WTC11 (cell line): ENCODE measurements at places on chromosomes 3 and 15. TPM values are rescaled to one million over a fixed set of nuclear protein-coding genes. Genes with fewer than 3 reads are reported as not detected.

DNA sequence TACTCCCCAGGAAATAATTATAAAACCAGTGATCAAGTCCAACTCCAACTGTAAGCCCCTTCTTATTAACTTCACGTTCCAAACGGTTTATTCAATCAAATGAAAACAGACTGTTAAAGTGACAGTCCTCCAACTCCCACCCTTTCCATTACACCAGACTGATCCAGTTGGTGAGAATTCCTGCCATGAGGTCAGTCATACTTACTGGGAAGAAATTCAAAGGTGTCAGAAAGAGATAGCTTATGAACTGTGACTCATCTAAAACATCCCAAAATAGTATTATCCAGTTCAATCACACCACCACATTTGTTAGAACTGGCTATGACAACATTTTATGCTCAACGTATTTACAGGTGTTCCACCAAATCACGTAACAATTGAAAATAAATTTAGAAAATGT is 19.5 kb downstream of the SMARCC1 start:
- no peak for DNase-seq
- H3K4me3 ChIP-seq, result no peak overlapping the region
- H3K27ac ChIP-seq, result peak overlapping the region; percentile 73
- no peaks in the 10 kb centered on the region for H3K27me3 ChIP-seq

- H3K27me3 ChIP-seq, result no peaks in the 10 kb centered on the region
- no peak for DNase-seq
- H3K36me3 ChIP-seq, result no peaks in the 10 kb centered on the region
Measured at GRCh38 chr3:188700501-188700900, 471.3 kb upstream of the TPRG1 start.

SLC15A2 gene
- 2.4 to 3.8 TPM (median 3.4 TPM) in 3 replicates for total RNA-seq

DNA sequence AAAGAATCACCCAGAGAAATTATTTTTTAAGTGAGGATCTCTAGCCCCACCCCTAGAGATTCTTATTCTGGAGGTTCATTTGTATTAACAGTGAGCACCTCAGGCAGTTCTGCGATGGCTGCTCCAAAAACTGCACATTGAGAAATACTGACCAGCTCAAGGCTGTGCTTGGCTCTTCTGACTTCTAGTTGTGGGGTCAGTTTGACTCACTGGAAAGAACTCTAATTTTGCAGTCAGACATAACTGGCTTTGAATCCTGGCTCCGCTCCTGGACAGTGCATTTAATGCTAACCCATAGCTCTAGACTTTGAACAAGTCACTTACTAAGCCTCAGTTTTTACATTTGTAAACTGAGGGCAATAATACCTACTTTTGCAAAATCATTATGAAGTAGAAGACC is 123.6 kb upstream of the SKOR1 start:
- no peaks in the 10 kb centered on the region; the same call in 1 of the 2 replicates for H3K27me3 ChIP-seq
- DNase-seq, result no peak
- no peak overlapping the region for H3K4me3 ChIP-seq
- H3K36me3 ChIP-seq, result peaks cover 10% of the 10 kb centered on the region

- peaks cover 30% of the 10 kb centered on the region for H3K4me1 ChIP-seq
- no peaks in the 10 kb centered on the region for H3K36me3 ChIP-seq
- peaks cover 8% of the 10 kb centered on the region for H3K27me3 ChIP-seq
Measured at GRCh38 chr15:81297147-81297572, 26.8 kb downstream of the STARD5 start.

GRCh38 chr15:57057134-57057930 is 138.9 kb downstream of the TCF12 start:
- H3K4me1 ChIP-seq, result peaks cover 44% of the 10 kb centered on the region
- no peaks in the 10 kb centered on the region for H3K36me3 ChIP-seq
- no peak overlapping the region for H3K4me3 ChIP-seq
- peak overlapping the region; percentile 67 for H3K27ac ChIP-seq
- no peaks in the 10 kb centered on the region for H3K27me3 ChIP-seq

CKMT1B gene
- 35.4 to 41.5 TPM (median 37.3 TPM) in 3 replicates for total RNA-seq

GRCh38 chr3:183264268-183264667 is 11.2 kb downstream of the B3GNT5 start:
- H3K4me1 ChIP-seq, result peaks cover 26% of the 10 kb centered on the region
- no peak overlapping the region for H3K27ac ChIP-seq
- H3K36me3 ChIP-seq, result peaks cover 3% of the 10 kb centered on the region; the same call in 1 of the 2 replicates
- H3K4me3 ChIP-seq, result no peak overlapping the region
- no peaks in the 10 kb centered on the region for H3K27me3 ChIP-seq

TMEM43 gene
- 23.9 to 27.7 TPM (median 24.1 TPM) in 3 replicates for total RNA-seq

DNA sequence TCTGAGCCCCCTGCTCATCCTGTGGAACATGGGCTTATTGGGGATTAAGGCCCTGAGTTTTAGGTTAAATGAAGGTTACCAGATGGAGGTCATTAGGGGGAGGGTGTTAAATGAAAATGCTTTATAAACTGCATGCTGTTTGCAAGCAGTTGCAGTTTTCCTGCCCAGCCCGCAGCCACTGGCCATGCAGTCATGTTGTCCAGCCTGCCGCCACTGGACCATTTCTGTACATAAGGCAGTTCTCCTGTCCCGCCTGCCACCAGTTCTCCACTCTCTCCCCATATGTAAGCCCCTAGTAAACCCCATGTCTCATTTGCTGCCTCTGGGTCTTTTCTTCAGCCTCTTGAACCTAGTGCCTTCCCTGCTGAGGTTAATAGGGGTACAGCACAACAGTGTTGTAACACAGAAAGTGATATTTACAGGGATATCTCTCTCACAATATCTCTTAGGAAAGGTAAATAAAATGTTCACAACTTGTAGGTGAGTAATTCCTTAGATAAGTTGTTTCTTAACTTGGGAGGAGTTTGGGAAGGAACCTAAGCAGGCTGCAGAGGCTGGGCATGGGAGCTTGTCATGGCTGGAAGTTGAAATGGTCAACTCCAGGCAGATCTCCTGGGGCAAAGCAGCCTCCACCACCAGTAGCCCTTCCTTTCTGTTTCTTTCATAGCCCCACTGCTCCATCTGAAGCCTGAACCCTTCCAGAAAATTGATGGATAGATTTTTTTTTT is 148.2 kb downstream of the CMSS1 start:
- H3K27me3 ChIP-seq, result no peaks in the 10 kb centered on the region
- no peaks in the 10 kb centered on the region for H3K4me1 ChIP-seq
- H3K4me3 ChIP-seq, result no peak overlapping the region
- H3K36me3 ChIP-seq, result no peaks in the 10 kb centered on the region

PLIN1 gene
- total RNA-seq, result 0.37 to 0.70 TPM (median 0.48 TPM) in 3 replicates

DAZL gene
- 3.3 to 4.3 TPM (median 3.9 TPM) in 3 replicates for total RNA-seq

GRCh38 chr15:86645925-86646500 is 566.3 kb downstream of the AGBL1 start:
- no peak overlapping the region for H3K27ac ChIP-seq
- H3K4me1 ChIP-seq, result no peaks in the 10 kb centered on the region
- no peaks in the 10 kb centered on the region for H3K36me3 ChIP-seq
- H3K27me3 ChIP-seq, result no peaks in the 10 kb centered on the region
- H3K4me3 ChIP-seq, result no peak overlapping the region

DNA sequence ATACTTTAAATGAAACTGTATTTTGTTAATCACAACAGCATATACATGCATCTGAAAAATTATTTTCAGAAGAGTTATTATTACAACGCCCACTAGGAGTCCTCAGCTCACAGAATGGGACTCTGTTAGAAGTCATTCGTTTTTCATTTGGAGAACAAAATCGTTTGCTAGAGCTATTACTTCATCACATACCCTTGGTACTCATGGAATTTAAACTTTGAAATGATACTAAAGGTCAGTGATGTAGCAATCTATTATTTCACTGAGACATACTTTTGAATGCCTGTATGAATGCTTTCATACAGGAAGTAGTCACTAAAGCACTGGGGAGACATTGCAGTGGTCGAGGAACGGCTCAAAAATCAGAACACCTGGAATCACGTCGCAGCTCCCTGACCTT is 198.1 kb downstream of the MBNL1 start:
- no peak for DNase-seq
- H3K36me3 ChIP-seq, result no peaks in the 10 kb centered on the region
- H3K4me3 ChIP-seq, result no peak overlapping the region
- H3K4me1 ChIP-seq, result peaks cover 5% of the 10 kb centered on the region
- no peak overlapping the region; the same call in 1 of the 2 replicates for H3K27ac ChIP-seq

- DNase-seq, result no peak
- no peaks in the 10 kb centered on the region for H3K4me1 ChIP-seq
- no peak overlapping the region for H3K27ac ChIP-seq
- H3K4me3 ChIP-seq, result no peak overlapping the region
Measured at GRCh38 chr15:74978077-74978476, 17.3 kb upstream of the SCAMP5 start.

DNA sequence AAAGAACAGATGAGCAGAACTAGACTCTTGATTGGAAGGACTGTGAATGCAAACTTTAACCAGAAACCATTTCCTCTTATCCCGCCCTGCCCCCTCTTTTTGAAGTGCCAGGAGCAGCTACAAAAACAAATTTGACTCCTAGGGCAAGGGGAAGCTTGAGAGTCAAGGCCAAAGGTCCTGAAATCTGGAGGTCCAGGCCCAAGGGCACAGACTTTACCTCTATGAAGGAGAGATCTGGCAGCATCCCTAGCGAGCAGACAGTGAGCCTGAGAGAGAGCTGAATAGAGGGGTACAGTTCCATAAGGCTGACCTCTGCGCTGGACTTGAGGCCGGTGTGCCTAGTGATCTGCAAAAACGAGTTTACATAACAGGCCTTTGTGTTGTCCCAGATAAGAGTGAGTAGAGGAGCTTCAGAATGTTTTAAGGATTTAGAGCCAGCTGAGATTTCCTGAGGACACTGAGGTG is 5.1 kb downstream of the RAB43 start:
- H3K27me3 ChIP-seq, result no peaks in the 10 kb centered on the region
- H3K36me3 ChIP-seq, result no peaks in the 10 kb centered on the region
- peak overlapping the region; percentile 95 for H3K27ac ChIP-seq
- DNase-seq, result no peak

DNA sequence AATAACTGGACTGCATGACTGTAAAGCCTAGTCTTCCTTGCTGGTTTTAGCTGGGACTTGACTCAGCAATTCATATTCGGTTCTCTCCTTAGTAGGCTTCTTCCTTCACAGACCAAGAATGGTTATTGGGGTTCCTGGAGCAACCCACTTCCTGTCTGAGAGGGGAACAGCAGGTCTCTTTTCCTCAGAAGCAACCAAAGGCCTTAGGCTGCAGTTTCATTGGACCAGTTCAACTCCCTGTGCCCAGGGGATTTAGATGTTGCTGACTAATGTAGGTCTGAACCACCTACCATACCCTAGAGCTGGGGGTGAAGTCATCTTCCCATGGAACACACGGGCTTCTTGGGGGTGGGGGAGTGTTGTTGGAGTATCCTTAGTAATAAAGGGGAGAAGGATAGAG is 84.0 kb upstream of the SKOR1 start:
- H3K4me1 ChIP-seq, result peaks cover 14% of the 10 kb centered on the region
- no peak overlapping the region for H3K27ac ChIP-seq
- H3K27me3 ChIP-seq, result no peaks in the 10 kb centered on the region

C3orf62 gene
- total RNA-seq, result 2.1 to 2.5 TPM (median 2.4 TPM) in 3 replicates

HGD gene
- total RNA-seq, result 0.39 to 1.5 TPM (median 0.44 TPM) in 3 replicates

- no peak overlapping the region for H3K4me3 ChIP-seq
- no peak overlapping the region for H3K27ac ChIP-seq
- no peak for DNase-seq
- peaks cover 10% of the 10 kb centered on the region for H3K4me1 ChIP-seq
- H3K27me3 ChIP-seq, result no peaks in the 10 kb centered on the region
- H3K36me3 ChIP-seq, result no peaks in the 10 kb centered on the region; the same call in 1 of the 2 replicates
Measured at GRCh38 chr3:54251705-54252104, 129.4 kb downstream of the CACNA2D3 start.

P4HTM gene
- 21.9 to 28.8 TPM (median 28.2 TPM) in 3 replicates for total RNA-seq

DNA sequence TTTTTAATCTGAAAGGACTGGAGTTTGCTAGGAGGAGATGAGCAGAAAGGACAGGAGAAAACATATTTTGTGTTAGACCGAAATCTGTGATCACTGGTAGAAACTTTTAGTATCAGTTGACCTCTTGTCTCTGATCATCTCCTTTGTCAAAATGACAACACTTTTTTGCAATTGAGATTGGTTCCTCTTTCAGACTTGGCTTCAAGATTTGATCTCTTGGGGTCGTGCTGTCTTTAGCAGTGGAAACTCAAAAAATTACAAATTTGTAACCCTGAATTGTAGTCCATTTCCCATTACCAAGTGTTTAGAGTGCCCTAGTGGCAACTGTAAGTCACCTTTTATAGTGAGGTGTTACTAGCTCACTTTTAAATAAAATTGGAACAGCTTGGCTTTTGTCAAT is 107.4 kb downstream of the KLHL25 start:
- H3K36me3 ChIP-seq, result peaks cover 16% of the 10 kb centered on the region
- peaks cover 24% of the 10 kb centered on the region for H3K4me1 ChIP-seq
- no peaks in the 10 kb centered on the region for H3K27me3 ChIP-seq
- no peak overlapping the region for H3K4me3 ChIP-seq
- no peak for DNase-seq

DNA sequence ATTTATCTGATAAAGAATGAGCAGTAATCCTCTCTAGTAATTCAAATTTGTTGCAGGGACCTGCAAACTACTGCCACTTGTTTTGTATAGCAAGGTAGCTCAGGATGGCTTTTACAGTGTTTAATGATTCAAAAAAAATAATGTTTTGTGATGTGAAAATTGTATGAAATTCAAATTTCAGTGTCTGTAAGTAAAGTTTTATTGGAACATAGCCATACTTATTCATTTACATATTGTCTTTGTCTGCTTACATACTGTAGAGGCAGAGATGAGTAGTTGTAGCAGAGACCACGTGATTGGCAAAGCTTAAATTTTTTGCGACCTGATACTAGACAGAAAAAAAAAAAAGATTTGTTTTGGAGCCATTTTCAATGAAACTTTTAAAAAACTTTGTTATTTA is 6.5 kb upstream of the UTS2B start:
- no peaks in the 10 kb centered on the region for H3K36me3 ChIP-seq
- no peak for DNase-seq
- peaks cover 41% of the 10 kb centered on the region for H3K4me1 ChIP-seq
- H3K4me3 ChIP-seq, result no peak overlapping the region

DNA sequence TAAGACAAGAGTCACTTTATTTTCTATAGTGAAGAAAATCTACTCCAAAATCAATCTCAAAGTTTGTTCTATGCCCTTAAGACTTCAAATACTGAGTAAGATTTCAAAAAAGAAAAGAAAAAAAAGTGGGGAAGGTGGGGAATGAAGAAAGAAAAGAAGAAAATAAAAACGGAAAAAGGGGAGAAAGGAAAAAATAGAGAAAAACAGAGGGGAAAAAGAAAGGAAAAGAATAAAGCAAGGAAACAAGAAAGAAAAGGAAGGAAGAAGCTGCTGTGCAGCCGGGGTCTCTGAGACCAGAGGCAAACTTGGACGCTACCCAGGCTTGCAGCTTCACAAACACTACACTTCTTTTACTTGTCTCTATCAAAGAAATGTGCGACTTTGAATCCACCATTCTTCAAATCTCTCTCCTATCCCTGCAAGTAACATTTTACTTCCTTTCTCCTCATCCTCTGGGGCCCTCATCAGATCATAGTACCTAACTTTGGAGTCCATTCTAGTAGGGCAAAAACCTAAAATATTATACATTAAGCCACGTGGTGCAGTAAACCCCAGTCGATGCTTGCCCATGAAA is 279.8 kb downstream of the FOXP1 start:
- H3K4me3 ChIP-seq, result peak overlapping the region; percentile 87
- DNase-seq, result no peak
- peaks cover 89% of the 10 kb centered on the region for H3K4me1 ChIP-seq
- H3K27me3 ChIP-seq, result 0 out of 2 replicates have a peak, but pooled peaks cover 3% of the 10 kb centered on the region

- H3K4me3 ChIP-seq, result peak within 1 kb of the TSS; percentile 91
- no peaks in the 10 kb centered on the region for H3K36me3 ChIP-seq
- peaks cover 5% of the 10 kb centered on the region for H3K27me3 ChIP-seq
- peak within 1 kb of the TSS; percentile 80 for H3K27ac ChIP-seq
Measured at GRCh38 chr3:21750831-21751391, at the start of gene ZNF385D. Gene ZNF385D, minus strand, starts transcription at chr3:21751210. Its CDS starts 294 bp downstream, at chr3:21750916.

CCDC39 gene
- 0.44 to 0.98 TPM in 2 of 3 replicates, not detected in the other for total RNA-seq

- peaks cover 54% of the 10 kb centered on the region for H3K4me1 ChIP-seq
- peak overlapping the region; percentile 100 for H3K27ac ChIP-seq
- H3K36me3 ChIP-seq, result peaks cover 25% of the 10 kb centered on the region
- peak overlapping the region; percentile 45 for H3K4me3 ChIP-seq
- peak; percentile 82 for DNase-seq
Measured at GRCh38 chr3:84836961-84837360, 121.8 kb upstream of the CADM2 start.

DUOX1 gene
- 1.3 to 2.1 TPM (median 1.3 TPM) in 3 replicates for total RNA-seq

SLC6A20 gene
- 0.16 to 0.27 TPM (median 0.26 TPM) in 3 replicates for total RNA-seq

SEC61A1 gene
- total RNA-seq, result 119 to 152 TPM (median 120 TPM) in 3 replicates
